ENCODE measurements at places on chromosomes 2 and 18.

DNA sequence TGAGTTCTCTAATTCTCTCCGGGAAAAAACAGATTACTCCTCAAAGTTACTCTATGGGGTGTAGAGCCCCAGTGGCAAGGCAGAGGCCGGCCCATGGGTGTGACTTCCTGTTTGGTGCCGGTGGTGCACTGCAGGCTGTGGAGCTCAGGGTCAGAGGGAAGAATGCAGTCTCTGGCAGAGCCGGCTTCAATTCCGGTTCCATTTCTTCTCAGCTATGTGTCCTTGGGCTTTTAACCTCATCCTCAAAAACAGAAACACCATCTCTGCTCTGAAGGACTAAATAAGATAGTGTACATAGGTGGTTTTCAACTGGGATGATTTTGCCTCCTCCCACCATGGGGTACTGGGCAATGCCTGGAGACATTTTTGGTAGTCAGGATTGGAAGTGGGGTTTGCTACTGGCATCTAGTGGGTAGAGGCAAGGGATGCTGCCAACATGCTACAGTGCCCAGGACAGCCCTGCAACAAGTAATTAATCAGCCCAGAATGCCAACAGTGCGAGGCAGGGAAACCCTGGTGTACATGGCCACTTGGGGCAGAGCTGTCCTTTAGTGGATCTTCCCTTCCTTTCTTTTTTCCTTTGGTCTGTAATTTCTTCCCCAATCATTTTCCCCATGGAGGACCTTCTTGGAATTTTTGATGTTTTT lies 81.2 kb downstream of the INSIG2 start:
- no peak for DNase-seq

DNA sequence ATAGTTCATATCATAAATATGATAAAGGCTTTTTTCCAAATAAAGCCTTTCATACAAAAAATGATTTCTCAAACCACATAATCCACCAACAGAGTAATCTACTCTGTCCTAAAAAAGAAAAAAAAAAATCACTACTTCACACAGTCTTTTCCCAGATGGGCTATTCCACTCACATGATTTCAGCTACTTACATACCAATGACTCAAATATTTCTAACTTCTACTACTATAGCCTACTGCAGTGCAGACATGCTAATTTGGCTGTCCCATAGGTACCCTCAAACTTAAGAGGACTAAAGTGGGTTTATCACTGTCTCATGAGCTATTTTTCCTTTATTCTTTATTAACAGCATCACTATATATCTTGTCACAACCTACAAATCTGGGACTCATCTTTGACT lies 57.4 kb downstream of the SLC66A3 start:
- DNase-seq: no peak

- DNase-seq: no peak
Measured at GRCh38 chr2:157052685-157053224, 204.8 kb upstream of the GALNT5 start.

GRCh38 chr2:215658635-215659305 lies 222.9 kb upstream of the FN1 start:
- DNase-seq: no peak

DNA sequence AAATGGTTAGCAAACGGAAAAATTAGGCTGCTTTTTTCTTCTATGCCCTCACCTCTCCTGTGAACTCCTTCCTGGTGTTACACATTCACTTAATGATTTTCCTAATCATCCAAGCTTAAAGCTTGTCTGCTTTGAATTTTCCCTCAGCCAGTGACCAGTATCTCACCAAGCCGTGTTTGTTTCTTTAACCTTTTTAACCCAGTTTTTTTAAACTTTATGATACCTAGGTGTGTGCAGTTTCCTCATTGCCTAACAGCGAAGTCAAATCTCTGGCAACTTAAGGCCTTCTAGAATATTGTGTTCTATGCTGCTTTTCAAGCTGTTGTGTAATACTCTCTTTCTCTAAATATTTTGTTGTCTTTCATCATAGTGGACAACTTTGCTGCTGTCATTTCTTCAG lies 113.0 kb downstream of the PIK3C3 start:
- DNase-seq: no peak

All from activated CD8-positive, alpha-beta memory T cell treated with anti-CD3 and anti-CD28 coated beads for 1 hour (primary cell).